ENCODE measurements at places on chromosomes 2 and 18.

DNA sequence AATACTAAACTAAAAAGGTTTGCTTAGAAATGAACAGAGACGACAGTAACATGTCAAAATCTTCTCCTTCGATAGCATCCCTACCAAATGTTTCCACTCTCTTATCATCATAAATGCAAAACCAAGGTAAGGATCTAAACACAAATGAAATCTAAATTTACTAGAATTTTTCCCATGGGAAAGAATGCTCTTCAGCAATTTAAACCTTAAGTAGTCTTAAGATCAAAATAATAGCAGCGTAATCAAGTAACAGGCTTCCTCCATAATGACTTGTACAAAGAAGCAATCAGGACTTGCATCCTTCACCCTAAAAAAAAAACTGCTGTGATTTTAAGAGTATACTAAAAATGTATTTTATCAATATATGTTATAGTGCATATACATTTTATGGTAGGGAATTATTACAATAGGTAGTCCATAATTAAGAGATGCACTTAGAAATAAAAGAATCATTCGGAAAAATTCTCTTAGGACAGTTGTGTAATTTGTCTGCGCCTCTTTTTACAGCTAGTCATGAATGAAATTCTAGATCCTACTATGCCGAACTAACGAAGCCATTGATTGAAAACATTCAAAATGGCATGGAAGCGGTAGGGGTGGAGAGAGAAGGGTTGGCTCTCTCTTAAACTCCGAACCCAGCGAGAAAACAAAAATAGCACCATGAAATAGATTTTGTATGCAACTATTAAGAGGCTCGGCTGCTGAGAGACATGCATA is 1.3 kb downstream of the PGAP1 start:
- DNase-seq = no peak

DNA sequence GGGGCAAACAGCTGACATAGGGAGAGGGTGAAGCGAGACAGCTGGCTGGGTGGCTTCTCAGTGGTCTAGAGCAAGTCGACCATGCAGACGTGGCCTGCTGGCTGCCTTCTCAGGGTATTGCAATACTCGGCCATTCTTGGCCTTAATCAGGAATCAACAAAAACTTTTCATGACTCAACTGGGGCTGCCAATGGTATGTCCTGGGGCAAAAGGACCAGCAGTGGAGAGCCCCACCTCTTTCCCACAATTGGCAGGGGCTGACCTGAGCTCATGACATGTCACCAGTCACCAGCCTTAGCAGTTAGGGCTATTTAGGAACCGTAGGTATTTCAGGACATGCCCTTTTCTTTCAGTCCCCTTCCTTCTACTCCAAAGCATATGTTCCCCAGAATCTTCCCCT is 19.1 kb downstream of the PLA2R1 start:
- no peak for DNase-seq

GRCh38 chr2:236511266-236511665 is 58.4 kb upstream of the ACKR3 start:
- DNase-seq = no peak

- DNase-seq = no peak
Observed at GRCh38 chr2:82667491-82667890, 1791.6 kb downstream of the SUCLG1 start.

DNA sequence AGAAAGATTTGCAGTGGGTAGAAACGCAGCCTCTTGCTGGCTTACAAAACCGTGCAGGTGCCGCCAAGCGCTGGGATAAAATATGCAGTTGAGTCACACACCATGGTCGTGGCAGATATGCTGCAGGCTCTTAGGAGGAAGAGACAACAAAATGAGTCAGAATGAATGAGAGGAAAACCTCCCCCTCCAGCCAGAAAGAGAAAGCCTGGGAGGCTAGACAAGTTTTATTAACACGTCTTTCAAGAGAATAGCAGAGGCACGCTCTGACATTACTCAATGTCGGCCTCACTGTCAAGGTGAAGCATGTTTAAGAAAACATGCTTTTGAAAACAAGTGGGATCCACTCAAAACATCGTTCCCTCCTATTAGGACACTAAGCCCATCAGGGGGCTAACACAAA is 37.1 kb upstream of the ZCCHC2 start:
- peak; percentile 26 for DNase-seq

All from AG04449 (cell line).